Naive thymus-derived CD4-positive, alpha-beta T cell (primary cell): ENCODE measurements at places on chromosomes 5 and 9. TPM values are rescaled to one million over a fixed set of nuclear protein-coding genes. Genes with fewer than 3 reads are reported as not detected.

- no peak for DNase-seq
Observed at GRCh38 chr9:5884191-5884590, 6.5 kb upstream of the MLANA start.

DNA sequence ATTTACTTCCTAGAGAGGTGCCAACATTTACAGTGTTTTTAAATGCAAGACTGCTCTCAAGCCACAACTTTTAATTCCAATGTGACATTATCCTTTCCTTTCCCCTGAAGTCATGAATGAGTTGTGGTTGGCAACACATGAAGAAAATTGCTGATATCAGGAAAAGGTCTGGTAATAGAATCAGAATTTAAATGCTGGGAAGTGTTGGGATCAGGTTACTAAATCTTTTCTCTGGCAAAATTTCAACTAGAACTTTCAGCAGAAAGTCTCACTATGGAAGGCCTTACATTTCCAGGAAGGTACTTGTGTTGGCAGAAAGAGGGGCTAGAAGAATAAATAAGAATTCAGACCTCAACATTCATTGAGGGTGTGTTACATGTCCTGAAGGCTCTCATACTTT lies 10.6 kb upstream of the SLC44A1 start:
- no peak for DNase-seq

DNA sequence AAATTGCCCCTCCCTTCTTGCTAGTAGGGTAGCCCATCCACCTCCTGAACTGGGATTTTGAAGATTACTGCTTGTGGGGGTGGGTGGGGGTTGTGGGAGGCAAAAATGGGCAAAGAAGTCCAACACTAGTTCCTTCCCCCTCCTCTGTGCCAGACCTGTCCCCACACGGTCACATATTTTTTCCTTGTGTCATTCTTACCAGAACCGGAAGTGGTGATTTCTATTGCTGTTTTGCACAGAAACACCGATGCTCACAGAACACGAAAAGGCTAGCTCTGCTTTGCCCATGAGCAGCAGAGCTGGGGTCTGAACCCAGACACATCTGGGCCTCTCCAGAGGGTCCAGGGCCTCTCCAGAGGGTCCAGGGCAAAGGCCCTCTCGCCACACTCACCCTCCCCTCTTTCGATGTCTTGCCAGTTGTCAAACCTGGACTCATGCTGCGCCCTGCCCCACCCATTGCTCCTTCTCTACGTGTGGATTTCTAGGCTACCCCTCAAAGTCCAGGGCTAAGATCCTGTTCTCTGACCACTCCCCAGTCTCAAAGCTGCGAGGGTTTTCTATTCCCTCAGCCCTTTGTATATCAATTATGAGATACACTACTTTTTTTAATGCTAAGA lies 264.4 kb upstream of the MSX2 start:
- no peak for DNase-seq

- DNase-seq, result no peak
Observed at GRCh38 chr9:76464706-76465105, 5.7 kb downstream of the GCNT1 start.

- DNase-seq, result no peak
Observed at GRCh38 chr9:121088576-121088975, 13.8 kb downstream of the CNTRL start.

GRCh38 chr5:87229780-87230179 lies 37.9 kb upstream of the RASA1 start:
- no peak for DNase-seq

The CHD1 gene
- polyA plus RNA-seq, result 9.1 TPM

The TXNDC8 gene
- polyA plus RNA-seq, result not detected

The PTGS1 gene
- polyA plus RNA-seq, result 0.44 TPM

The C7 gene
- not detected for polyA plus RNA-seq

The NR2F1 gene
- not detected for polyA plus RNA-seq
